ENCODE measurements at places on chromosomes 13 and 19.
A peak's percentile ranks its signal among the peaks of the same experiment; 100 is the strongest.

DNA sequence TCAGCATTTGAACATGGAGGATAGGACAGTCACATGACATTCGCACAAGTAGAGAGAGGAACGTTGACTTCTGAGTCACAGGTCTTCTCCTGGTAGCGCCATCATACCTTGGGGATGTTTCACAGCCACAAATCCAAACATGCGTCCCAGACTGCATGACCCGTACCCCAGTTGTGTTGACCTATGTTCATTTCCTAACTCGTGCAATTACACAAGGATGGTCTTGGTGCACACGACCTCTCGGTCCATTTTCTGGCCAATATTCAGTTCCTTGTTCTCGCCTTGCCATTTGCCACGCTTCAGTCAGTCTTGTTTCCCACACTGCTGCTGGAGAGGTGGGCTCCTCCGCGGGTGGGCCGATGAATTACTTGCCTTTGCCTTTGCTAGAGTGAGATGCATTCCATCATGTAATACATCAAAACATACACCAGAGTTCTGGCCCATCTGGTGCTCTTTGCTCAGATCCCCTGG, 87.3 kb downstream of the COL4A2 start:
- no peak for DNase-seq

GRCh38 chr13:59547950-59548349, 615.8 kb downstream of the DIAPH3 start:
- no peak for DNase-seq

- DNase-seq, result no peak
Observed at GRCh38 chr19:10238172-10238783, 7.1 kb upstream of the S1PR2 start.

DNA sequence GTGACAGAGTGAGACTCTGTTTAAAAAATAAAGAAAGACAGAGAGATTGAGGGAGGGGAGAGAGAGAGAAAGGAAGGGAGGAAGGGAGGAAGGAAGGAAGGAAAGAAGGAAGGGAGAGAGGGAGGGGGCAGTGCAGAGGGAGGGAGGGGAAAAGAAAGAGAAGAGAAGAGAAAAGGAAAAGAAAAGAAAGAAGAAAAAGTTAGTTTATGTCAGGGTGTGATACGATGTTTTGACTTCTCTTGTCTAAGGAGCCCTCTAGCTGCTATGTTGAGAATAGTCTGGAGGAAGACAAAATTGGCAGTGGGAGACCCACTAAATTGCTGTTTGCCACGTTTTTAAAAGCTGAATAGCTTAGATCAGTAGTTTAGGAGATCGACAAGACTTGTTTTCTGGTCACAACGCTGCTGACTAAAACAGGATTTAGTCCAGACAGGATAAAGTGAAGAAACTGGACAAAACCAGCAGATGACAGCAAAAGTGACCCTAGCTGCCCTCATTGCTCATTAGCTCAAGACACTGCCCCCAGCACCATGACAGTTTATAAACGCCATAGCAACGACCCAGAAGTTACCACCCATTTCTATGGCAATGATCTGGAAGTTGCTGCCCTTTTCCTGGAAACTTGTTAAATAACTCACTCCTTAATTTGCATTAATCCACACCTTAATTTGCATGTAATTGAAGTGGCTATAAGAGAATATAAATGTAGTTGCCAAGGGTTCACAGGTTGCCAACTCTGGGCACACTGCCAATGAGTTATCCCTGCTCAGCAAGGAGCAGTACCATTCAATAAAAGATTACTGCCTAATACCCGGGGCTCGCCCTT, 11.1 kb downstream of the TEX101 start:
- no peak for DNase-seq

- DNase-seq, result no peak
Observed at GRCh38 chr13:81048026-81048461, 707.1 kb upstream of the SPRY2 start.

GRCh38 chr19:43555185-43555770, 20.0 kb downstream of the XRCC1 start:
- peak; percentile 80 for DNase-seq

- no peak for DNase-seq
Observed at GRCh38 chr13:111201304-111201940, 86.3 kb downstream of the ARHGEF7 start.

DNA sequence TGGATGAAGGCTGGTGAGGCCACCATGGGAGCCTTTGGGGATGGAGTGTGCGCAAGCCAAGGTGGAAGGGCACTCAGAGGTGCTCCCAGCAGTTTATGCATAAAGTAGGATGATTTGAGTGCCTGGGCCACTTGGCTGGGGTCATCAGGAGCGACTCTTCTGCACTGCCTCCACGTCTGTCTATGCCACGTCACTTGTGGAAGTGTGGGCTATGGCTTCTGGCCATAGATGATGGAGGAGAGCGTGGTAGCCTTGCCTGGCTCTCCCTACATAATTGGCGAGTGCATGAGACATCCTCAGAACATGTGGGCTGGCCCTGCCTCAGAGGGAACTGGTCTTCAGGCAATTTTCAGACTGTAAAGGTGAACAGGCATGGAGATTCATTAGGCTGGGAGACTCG, 182.9 kb downstream of the TEX29 start:
- no peak for DNase-seq

DNA sequence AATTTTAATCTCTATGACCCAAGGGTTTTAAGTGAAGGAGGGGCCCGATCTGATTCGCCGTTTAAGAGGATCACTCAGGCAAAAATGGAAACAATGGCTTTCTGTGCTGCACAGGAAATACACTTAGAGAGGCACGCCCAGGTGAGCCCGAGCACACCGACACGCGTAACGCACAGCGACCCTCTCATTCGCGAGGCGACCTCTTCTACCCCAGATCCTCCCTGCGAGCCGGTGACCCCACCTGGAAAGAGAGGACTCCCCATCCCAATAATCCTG, 216 bp downstream of the SH2D3A start:
- DNase-seq, result peak; percentile 36
